Activated CD8-positive, alpha-beta memory T cell treated with anti-CD3 and anti-CD28 coated beads for 1 hour (primary cell): ENCODE measurements at places on chromosomes 12 and 14.

GRCh38 chr12:49678711-49679110 lies 28.5 kb downstream of the FMNL3 start:
- no peak for DNase-seq

- DNase-seq: no peak
Observed at GRCh38 chr12:97751704-97752103, 289.1 kb downstream of the RMST start.

DNA sequence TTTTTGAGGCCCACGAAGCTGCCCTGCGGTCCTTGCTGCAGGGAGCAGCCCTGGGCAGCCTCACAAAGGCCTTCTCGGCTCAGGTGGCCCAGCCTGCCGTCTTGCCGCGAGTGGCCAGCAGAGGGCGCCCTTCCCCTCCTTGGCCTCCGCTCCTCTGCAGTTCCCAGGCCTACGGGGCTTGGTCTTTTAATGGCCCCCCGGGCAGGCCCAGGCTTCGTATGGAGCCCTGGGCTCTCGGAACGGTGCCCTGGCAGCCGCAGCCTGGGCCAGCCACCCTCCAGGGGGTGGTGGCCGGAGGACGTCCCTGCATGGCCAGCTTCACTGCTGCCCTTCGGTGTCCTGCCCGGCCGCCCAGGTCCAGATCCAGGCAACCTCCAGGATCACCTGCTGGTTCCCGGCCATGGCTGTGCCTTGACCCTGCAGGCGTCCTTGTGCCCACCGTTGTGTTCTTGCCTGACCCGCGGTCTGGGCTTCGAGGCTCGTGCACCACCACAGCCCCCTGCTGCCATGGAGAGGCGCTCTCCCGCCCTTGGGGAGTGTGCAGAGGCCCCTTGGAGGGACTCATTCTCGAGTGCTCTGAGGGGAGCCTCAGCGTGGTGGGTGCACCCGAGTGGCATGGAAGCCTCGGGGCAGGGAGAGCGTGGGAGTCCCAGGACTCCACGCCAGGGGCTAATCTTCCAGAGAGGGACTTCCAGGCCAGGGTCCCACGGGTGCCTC lies 9.4 kb downstream of the ASPG start:
- DNase-seq: peak; percentile 65

DNA sequence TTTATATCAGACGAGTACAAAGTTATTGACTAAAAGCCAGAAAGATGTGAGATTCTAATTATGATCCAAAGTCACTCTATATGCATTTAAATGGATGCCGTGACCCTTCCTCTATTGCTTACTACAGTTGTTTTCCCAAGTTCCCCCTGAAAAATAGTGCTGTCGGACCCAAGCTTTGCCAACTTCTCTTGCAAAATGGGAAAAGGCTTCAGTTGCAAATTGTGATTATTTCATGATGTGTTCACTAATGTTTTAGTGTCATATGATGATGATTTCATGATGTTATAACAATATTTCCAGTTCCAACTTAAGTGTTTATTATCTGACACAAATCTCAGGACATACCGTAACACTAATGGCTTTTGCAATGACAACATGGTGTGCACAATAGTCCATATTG lies 534.6 kb upstream of the ATP2B1 start:
- no peak for DNase-seq

DNA sequence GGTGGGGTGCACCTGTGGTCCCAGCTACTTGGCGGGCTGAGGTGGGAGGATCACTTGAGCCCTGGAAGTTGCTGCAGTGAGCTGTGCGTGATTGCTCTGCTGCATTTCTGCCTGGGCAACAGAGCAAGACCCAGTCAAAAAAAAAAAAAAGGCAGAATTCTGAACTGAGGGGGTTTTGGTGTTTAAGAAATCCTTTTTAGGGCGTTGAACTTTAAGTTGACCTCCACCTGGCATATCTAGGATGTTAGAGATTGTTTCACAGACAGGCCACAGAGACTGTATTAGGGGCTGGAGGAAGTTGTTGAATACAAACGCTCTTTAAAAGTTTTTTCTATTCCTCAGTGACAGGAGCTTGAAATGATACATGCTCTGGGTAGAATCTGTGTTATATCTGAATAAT lies 60.5 kb downstream of the FBXW8 start:
- DNase-seq: no peak

DNA sequence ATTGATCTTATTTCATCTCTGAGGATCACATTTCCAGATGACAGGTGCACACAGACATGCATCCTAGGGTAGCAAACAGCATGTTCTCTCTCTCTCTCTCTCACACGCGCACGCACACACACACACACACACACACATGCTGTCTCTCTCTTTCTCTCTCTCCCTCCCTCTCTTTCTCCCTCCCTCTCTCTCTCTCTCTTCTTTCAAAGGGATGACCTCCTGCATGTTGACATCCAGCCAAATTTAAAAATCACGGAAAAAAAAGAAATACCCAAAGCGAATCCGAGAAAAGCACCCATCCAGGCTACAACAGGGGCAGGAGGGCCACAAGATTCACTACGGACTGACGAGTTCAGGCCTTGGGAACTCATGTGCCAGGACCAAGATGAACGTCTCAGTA lies 2.3 kb downstream of the KSR2 start:
- DNase-seq: no peak

DNA sequence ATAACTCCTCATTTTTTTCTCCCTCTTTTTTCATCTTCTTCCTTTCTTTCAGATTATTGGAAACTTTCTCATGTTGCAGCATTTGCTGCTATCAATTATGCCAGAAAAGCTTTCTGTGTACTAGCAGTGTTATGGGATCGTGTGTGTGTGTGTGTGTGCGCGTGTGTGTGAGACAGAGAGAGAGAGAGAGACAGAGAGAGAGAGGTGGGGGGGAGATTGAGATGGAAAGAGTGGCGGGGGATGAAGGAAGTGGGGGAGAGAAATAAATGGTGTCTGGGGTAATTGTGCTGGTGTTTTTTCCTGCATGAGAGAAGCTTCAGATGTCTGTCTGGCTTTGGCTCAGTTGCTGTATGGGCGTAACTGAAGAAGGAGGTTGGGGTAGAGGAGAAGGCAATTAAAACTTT lies 268.9 kb downstream of the RAD51B start:
- DNase-seq: no peak

DNA sequence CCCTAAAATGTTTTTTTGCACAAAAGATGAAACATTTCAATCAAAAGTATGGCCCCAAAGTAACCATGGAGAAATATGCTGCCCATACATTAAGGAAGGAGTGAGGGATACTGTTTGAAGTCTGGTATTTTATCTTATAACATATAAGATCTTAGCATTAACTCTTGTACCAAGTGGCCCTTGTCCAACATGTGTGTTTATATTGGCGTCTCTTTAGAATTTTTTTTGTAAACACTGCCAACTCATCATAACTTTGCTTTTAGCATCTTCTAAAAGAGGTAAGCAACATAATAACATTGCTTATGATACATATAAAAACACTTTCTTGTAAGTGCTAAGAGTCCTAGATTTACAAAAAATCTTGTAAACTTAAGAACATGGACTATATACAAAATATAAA lies 419.7 kb downstream of the ADAMTS20 start:
- DNase-seq: no peak

DNA sequence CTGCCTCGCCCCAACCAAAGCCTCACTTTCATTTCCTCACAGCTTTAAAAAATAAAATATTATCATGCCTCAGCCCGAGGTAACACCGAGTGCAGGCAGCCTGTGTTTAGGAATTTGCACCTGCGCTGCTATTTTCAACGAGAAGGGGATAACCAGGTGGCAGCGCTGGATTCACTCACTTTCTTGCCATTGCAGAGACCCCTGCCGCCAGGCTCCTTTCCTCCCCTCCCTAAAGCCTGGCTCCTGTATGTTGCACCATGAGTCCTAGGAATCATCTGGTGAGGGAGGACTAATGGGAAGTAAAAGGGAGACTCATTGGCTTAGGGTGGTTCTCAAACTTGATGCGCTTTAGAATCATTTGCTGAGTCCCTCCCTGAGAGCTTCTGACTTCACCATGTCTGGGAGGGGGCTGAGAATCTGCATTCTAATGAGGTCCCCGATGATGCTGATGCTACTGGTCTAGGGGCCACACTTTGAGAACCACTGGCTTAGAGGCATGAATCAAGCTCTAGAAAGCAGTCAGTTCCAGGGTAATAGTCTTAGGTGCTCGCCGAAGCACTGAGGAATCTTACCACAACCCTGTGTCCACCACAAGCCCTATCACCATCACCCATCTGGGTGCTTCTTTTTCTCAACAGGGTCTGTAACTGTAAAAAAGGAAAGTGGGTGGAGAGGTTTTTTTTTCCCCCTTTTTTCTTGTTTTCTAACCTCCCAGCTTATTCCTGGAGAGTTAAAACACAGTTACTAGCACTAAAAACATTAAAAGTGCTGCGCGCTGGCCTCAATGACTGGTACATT lies 83.8 kb downstream of the SLC38A1 start:
- no peak for DNase-seq

- no peak for DNase-seq
Observed at GRCh38 chr14:97788846-97789526, 991.8 kb downstream of the VRK1 start.

- no peak for DNase-seq
Observed at GRCh38 chr14:68333262-68333661, 459.6 kb downstream of the ZFP36L1 start.

DNA sequence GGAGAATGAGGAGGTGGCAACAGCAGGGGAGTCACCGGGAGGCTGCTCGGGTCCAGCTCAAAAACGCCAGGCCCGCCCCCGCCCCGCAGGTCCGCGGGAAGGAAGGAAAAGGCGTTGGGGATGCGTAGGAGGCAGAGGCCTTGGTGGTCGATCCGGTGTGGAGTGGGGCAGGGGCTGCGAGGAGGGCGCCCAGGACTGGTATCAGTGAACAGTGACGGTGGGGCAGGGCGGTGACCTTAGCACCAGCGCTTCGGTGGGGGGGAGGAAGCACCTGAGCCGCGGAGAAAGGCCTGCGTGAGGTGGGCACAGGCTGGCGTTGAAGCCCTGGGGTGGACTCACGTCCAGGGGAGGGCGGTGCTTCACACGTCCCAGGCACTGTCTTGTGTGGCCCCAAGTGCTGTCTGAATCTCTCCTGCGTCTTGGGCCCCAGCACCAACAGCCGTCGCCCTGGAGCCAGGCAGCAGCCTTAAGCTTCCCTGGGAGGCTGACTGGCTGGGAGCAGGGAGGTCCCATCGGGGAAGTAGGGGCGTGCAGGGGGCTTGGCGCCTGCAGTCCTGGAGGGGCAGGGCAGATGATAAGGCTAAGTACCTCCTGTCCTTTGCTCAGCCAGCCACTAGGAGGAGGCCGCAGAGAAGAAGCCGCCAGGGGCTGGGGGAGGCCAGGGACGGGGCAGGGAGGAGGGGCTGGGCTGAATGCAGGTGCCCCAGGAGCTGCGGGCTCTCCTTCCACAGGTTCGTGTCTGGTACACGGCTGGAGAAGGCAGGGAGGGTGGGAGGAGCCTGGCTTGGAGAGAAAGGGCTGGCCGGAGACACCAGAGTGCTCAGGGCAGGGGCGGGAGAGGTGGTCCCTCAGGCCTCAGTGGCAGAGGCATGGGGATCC lies 26.5 kb downstream of the ZBTB42 start:
- DNase-seq: no peak

GRCh38 chr12:53071591-53072551 lies 7.3 kb downstream of the SPRYD3 start:
- no peak for DNase-seq

DNA sequence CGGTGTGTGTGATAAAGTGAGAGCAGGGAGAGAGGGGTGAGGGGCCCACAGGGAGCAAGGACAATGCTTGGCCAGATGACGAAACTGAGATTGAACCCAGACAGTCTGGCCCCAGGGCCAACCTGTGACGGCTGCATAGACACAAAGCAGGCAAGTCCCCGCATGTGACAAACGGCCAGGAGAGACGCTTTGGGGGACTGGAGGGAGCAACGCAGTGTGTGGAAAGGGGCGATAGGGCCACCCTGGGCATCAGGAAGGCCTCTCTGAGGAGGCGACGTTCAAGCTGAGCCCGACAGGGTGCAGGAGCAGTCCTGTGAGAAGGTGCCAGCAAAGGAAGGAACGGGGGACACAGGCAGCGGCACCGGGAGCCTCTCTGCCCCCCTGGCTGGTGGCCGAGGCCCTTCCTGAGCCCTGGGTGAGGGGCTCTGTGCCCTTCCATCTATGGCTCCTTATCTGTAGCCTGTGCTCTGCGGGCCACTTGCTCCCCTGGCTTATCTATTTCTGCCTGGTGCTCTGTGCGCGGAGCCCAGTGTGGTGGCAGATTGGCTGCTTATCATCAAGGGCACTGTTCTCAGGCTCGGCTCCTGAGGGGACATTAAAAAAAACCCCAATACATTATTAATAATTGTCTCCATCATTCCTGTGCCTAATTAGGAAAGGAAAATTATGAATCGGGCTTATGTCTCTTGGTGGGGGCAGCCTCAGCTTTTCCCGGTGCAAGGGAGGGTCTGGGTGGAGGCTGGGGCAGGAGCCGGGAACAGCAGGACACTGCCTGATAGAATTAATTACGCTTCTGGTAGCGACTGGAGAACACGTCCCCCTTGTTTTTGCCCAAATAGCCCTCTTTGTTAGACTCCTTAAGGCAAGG lies 39.8 kb downstream of the PRIMA1 start:
- DNase-seq: no peak

- DNase-seq: no peak
Observed at GRCh38 chr14:63848890-63849289, 3.9 kb upstream of the SYNE2 start.

DNA sequence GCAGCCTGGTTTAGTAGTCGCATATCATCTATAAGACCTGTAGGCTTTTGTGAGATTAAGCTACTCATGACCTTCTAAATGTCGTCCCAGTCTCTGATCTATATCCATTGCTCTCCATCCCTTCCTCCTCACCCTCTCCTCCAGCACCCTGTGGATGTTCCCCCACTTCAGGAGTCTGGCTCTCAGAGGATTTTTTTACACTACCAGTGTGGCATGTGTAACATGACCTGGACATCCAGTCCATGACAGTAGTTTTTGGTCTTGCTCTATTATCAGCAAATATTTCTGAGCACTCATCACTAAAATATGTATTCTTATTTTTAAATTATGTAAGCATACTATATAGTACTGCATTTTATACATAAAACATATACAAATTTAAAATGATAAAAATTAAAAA lies 142.1 kb downstream of the DYRK2 start:
- DNase-seq: no peak

DNA sequence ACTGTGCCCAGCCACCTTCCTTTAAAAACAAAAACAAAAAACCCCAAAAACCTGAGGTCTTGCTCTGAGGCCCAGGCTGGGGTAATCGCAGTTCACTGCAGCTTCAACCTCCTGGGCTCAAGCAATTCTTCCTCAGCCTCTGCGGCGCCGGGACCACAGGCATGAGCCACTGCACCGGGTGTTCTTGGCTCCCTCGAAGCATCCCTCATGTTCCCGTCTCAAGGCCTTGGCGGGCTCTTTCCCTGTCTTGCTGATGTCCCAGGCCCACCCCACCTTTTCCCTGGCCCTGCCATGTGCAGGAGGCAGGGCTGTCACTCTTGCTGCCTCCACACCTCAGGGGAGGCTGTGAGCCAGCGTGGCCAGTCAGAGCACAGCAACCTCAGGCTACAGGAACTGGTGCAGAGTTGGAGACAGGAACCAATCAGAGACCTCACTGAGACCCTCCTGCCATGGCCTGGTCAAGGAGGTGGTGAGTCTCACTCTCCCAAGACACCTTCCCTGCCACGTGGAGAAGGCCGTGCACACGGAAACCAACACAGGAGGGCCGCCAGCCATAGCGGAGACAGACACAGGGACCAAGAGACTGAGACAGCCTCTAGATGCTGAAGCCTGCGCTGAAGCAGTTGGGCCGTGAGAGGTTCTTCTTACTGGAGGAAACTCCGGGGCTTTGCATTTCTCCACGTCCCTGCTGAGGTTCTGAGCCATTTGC lies 6.0 kb upstream of the AMN start:
- no peak for DNase-seq
